ENCODE measurements at places on chromosomes 3 and 15.

GRCh38 chr3:23253214-23253613, 50.1 kb downstream of the UBE2E2 start:
- no peak for DNase-seq

GRCh38 chr15:63255489-63255990, 21.9 kb upstream of the APH1B start:
- no peak for DNase-seq

DNA sequence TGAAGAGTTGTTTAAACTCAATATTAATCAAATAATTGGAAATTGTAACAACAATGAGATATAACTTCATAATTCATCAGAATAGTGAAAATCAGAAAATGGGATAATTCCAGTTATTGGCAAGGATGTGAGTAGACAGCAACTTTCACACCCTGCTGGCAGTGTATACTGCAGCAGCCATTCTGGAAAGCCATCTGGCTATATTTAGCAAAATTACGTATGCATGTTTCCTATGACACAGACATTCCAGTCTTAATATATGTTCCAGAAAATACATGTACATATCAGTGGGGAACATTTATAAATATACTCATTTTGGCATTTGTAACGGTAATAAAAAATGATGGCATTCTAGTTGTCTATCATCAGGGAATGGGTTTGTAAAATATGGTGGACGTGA, 564.1 kb downstream of the GBE1 start:
- no peak for DNase-seq

- no peak for DNase-seq
These were observed 77.8 kb upstream of the TAMM41 start for GRCh38 chr3:11924518-11924917.

DNA sequence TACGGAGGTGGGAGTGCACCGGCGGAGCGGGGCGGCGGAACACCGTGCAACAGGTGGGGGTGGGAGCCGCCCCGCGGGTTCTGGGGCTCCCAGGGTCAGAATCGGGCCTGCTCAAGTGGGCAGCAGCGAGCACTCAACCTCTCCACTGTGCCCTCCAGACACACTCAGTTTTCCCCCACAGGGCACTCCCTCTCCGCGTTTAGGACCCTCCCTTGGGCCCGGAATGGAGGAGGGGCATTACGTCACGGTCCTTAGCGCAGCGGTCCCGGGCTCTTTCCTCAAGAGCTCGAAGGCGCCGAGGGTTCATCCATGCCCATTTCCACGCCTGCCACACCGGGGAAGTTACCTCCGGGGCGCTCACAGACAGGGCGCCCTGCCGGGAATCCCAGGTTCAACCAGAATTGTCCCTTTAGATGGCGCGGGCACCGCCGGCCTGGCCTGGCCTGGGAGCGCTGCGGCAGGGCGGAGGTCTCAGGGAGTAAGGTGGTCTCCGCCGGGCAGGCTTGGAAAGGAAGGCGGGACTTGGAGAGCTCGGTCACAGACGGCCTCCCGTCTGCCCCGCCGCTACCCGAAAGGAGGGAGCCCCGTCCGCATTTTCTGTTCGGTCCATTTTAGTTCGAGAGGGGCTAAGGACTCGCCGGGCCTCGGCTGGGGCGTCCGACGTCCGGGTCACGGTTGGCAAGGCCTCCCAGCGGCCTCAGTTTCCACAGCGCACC, 5.1 kb downstream of the RNU6-1 start:
- no peak for DNase-seq

Measured in activated CD4-positive, CD25-positive, alpha-beta regulatory T cell treated with anti-CD3 and anti-CD28 coated beads, Interleukin-2, amount 50 U/mL, for 16 hours (primary cell).